ENCODE measurements at places on chromosomes 3 and 15. TPM values are rescaled to one million over a fixed set of nuclear protein-coding genes. Genes with fewer than 3 reads are reported as not detected.

Gene PSMA4
- total RNA-seq = 70.6 TPM

Gene SLC6A1
- total RNA-seq = under 0.01 TPM

Gene EEFSEC
- 8.0 TPM for total RNA-seq

Gene PRRT3
- 3.9 TPM for total RNA-seq

Gene CASR
- total RNA-seq = 1.2 TPM

Gene SLC35G2
- total RNA-seq = 0.21 TPM

Gene ZCWPW2
- not detected for total RNA-seq

Gene DPH6
- 9.1 TPM for total RNA-seq

Gene COPG1
- 61.7 TPM for total RNA-seq

Gene CLASP2
- 71.8 TPM for total RNA-seq

Gene GPR171
- 10.6 TPM for total RNA-seq

Gene LRRC49
- 0.21 TPM for total RNA-seq

Gene TEX264
- 20.1 TPM for total RNA-seq

Gene CCDC33
- not detected for total RNA-seq

Gene ANKDD1A
- total RNA-seq = 11.3 TPM

Gene RYK
- 107 TPM for total RNA-seq

Gene NAALADL2
- 1.3 TPM for total RNA-seq

Gene LTK
- total RNA-seq = 1.6 TPM

Gene AGBL1
- under 0.01 TPM for total RNA-seq

Gene SPESP1
- 0.21 TPM for total RNA-seq

Gene ITIH3
- total RNA-seq = not detected

Gene HAPLN3
- 30.7 TPM for total RNA-seq

Gene SKOR1
- total RNA-seq = 1.9 TPM

Gene DOCK3
- 1.0 TPM for total RNA-seq

Gene GOLGA8G
- total RNA-seq = not detected

Gene GASK1A
- 0.10 TPM for total RNA-seq

Gene SLC2A2
- total RNA-seq = not detected

Gene LYZL4
- total RNA-seq = not detected

Gene TEX55
- not detected for total RNA-seq

Gene GRM2
- 1.6 TPM for total RNA-seq

Gene CYP1A1
- total RNA-seq = not detected

Gene SNX33
- total RNA-seq = 1.2 TPM

Gene SRPRB
- total RNA-seq = 13.4 TPM

Gene ILDR1
- total RNA-seq = 0.21 TPM

Gene MAPK6
- 88.9 TPM for total RNA-seq

Gene IL16
- 89.8 TPM for total RNA-seq

Gene TM6SF1
- total RNA-seq = 5.6 TPM

Gene BTD
- total RNA-seq = 16.7 TPM

Gene ZNF860
- total RNA-seq = 0.52 TPM

Gene RAD51
- total RNA-seq = 1.2 TPM

Gene PCSK6
- total RNA-seq = 6.6 TPM

Gene HESX1
- 0.52 TPM for total RNA-seq

Gene HIGD2B
- 0.63 TPM for total RNA-seq

Gene ACTC1
- not detected for total RNA-seq

Gene IMPG2
- total RNA-seq = 0.84 TPM

Gene ROBO2
- under 0.01 TPM for total RNA-seq

Gene ALDH1A2
- 2.0 TPM for total RNA-seq

Gene AHSG
- total RNA-seq = not detected
